Central memory CD4-positive, alpha-beta T cell (primary cell): ENCODE measurements at places on chromosomes 7 and 10.

DNA sequence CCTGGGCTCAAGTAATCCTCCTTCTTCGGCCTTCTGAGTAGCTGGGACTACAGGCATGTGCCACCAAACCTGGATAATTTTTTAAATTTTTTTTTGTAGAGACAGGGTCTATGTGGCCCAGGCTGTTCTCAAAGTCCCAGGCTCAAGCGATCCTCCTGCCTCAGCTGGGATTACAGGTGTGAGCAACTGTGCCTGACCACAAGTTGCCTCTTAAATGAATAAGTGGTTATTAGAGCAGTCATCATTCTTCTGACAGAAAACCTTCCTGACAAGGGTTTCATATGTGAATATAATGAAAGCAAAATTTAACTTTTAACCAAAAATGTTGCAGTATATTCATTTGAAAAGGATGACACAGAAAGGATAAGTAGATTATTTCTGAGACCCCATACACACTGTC is 532.5 kb downstream of the GRM8 start:
- no peak for DNase-seq

DNA sequence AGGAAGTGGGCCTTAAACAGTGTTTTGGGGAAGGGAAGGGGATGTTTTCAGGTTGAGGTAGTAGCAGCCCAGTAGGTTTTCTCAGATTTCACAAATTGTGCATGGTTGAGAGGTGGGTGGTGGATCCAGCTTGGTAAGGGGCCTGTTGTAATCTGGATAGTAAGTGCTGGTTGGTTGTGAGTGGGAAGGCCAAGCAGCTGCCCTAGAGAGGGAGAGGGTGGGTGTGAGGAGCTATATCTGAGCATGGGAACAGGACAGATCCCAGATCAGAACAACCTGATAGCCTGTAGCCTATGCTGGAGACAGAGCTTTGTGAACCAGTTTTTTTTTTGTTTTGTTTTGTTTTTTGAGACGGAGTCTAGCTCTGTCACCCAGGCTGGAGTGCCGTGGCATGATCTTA is 53.9 kb upstream of the ZMIZ2 start:
- no peak for DNase-seq

DNA sequence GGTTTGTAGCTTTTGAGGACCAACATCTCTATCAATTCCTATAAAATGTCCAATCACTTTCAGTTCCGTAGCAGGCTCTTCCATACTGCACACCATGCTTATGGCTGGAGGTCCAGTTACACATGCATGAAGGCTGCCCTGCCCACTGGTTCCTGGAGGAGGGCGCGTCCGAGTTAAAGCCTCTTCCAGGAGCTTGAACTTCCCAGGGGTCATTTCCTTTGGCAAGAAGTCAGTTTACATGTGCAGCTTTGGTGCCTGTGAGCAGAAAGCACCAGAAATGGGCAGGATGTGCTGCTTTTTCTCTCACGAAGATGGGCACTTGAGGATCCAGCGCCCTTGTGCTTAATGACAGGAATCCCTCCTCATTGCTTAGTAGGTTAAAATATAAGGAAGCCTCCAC is 17.6 kb upstream of the PHYH start:
- no peak for DNase-seq

GRCh38 chr7:13717031-13717430 is 272.4 kb downstream of the ETV1 start:
- no peak for DNase-seq

DNA sequence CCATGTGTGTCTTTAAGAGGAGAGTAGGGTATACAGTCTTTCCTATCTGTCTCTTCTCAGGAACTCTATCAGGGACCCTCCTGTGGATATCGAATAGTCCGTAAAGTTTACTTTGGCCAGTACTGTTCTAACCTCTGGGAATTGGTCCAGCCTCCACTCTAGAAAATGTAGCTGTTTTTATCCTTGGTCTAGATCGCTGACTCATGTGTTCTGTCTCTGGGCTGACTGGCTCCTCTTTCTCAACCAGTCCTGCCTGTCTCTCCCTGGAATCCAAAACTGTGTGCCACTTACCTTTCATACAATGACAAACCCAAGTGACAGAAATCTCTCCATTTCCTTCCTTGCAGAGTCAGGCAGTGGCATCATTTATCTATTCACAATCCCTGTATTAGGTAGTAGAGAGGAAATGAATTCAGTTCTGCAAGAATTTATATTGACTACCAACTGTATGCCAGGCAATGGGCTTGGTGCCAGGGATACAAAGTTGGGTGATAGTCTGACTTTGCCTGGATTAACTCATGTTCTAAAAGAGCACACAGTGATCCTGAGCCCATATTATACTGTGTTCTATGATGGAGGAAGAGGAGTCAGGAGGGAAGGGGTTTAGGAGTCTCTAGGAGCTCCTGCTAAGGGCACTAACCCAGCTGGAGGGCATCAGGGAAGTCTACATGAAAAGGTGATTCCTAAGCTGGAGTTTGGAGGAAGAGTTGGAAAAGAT is 232.7 kb downstream of the LRMDA start:
- no peak for DNase-seq

GRCh38 chr10:22133749-22134624 is 83.8 kb downstream of the EBLN1 start:
- DNase-seq: no peak

- DNase-seq: no peak
Measured at GRCh38 chr7:27605689-27606269, 56.9 kb downstream of the HIBADH start.

GRCh38 chr7:73761854-73762658 is 8.0 kb downstream of the CLDN3 start:
- no peak for DNase-seq

GRCh38 chr7:6367701-6368211 is 80.0 kb downstream of the DAGLB start:
- no peak for DNase-seq
